ENCODE measurements at places on chromosomes 6 and 20.

DNA sequence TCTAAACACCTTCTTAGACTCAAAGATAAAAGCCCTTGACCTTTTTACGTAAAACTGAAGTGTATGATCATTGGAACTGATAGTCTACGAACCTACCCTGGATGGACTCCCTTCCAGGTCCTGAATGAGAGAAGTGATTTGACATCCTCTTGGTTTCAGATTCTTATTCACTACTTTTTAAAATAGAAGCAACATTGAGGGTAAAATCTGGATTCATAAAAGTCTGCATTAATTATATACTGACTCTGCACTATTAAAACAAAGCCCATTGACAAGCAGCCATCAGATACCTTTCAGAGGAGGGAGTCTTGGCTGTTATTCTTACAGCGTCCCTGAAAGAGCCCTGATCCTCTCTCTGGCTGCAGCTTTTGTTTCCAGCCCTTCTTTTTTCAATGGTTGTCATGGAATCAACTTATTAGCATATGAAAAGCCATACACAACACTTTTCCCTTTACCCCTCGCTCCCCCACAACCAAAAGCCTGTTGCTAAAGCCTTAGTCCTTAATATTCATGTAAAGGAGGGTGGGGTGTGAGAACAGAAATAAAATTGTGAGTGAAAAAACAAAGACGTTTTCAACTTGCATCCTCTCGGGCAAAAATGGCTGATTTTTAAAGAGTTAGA, 270.0 kb upstream of the MARCKS start:
- H3K27ac ChIP-seq, result no peak overlapping the region
- no peak overlapping the region for H3K4me3 ChIP-seq

DNA sequence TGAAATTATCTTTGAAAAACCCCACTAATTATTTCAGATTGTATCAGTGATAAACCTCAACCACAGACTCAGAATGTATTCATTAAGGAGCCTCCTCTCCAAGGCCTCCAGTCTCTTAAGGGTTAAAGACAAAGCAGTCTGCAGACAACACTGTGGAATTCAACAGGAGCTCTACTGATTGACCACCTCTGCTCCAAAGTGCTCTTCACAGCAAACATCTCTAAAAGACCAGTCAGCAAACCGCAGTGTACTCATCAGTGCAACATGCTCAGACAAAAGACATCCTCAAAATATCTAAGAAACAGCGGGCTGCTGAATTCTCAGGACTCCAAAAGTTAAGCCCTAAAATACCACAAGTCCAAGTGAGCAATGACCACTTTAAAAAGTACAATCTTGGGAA, 42.0 kb downstream of the UQCC1 start:
- peaks cover 5% of the 10 kb centered on the region for H3K4me1 ChIP-seq
- H3K4me3 ChIP-seq, result no peak overlapping the region
- peak; percentile 83 for DNase-seq
- peaks cover 6% of the 10 kb centered on the region for H3K36me3 ChIP-seq

DNA sequence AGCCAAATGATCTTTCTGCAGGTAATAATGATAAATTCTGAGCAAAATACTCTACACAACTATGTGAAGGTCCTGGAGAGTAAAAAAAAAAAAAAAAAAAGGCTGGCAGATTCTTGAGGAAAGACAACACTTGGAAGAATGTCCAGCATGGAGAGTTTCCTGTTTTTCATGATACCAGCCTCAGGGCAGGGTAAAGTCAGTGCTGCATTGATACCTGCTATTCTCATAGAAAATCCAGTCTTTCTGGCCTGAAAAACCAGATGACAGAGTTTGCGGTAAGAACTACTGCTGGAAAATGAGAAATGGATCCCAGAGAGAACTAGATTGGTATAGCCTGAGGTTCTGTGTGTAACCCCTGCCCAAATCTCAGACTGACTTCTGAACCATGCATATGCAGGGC, 89.1 kb downstream of the AFG1L start:
- no peaks in the 10 kb centered on the region for H3K4me1 ChIP-seq
- no peaks in the 10 kb centered on the region for H3K36me3 ChIP-seq
- H3K4me3 ChIP-seq, result no peak overlapping the region
- H3K27me3 ChIP-seq, result no peaks in the 10 kb centered on the region
- H3K27ac ChIP-seq, result no peak overlapping the region

GRCh38 chr6:15441215-15441868, 195.5 kb downstream of the JARID2 start:
- H3K4me1 ChIP-seq, result no peaks in the 10 kb centered on the region
- no peaks in the 10 kb centered on the region for H3K27me3 ChIP-seq

DNA sequence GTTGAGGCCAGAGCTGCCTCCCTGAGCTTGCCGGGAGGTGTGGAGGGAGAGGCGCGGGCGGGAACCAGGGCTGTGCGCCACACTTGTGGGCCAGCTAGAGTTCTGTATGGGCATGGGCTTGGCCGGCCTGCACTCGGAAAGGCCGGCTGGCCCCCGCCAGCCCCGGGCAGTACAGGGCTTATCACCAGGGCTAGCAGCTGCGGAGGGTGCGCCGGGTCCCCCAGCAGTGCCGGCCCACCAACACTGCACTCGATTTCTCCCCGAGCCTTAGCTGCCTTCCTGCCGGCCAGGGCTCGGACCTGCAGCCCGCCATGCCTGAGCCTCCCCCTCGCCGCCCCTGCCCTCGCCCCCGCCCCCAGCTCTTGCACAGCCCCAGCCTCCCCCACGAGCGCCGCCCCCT, 472.7 kb downstream of the TFAP2A start:
- no peaks in the 10 kb centered on the region for H3K4me1 ChIP-seq
- H3K27ac ChIP-seq, result no peak overlapping the region
- DNase-seq, result no peak
- H3K4me3 ChIP-seq, result no peak overlapping the region
- H3K27me3 ChIP-seq, result no peaks in the 10 kb centered on the region

DNA sequence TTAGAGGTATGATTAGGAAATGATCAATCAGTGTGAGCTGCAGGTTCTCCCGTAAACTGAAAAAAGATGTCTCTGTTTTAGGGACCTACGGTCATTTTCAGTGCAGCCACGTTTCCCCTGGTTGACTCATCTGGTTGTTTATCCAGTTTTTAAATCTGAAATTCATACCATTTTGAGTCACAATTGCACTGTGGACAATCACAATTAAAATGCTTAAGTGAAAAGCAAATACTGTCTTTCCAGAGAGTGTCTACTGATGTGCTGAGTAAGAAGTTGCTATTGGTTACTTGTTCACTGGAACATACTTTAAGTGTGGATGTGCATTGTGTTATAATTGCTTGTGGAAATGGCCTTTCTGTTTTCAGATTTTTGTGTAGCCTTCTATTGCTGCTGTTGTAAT, 305.1 kb upstream of the SASH1 start:
- no peaks in the 10 kb centered on the region for H3K4me1 ChIP-seq
- H3K4me3 ChIP-seq, result no peak overlapping the region
- no peak for DNase-seq

Measured in mesenchymal stem cell (in vitro differentiated cells and primary cell).